ENCODE measurements at places on chromosomes 7 and 10.

GRCh38 chr7:95295397-95295796 is 28.9 kb downstream of the PON1 start:
- DNase-seq, result no peak

DNA sequence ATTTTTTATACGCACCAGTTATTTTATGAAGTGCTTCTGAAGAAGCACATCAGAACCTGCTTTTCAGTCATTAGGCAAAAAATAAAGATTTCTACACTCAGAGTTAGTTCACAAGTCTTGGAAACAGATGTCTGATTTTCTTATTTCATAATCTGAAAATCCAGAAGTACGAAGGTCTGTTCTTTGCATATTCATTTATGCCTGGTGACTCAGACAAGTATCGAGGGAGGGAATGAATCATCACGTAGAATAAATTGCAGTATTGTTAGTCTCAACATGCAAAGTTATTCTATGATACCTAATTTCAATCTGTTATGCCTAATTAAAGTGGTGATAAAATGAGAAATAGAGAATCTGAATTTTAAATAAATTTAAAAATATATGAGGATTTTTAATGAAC is 113.6 kb upstream of the SEM1 start:
- no peak for DNase-seq

DNA sequence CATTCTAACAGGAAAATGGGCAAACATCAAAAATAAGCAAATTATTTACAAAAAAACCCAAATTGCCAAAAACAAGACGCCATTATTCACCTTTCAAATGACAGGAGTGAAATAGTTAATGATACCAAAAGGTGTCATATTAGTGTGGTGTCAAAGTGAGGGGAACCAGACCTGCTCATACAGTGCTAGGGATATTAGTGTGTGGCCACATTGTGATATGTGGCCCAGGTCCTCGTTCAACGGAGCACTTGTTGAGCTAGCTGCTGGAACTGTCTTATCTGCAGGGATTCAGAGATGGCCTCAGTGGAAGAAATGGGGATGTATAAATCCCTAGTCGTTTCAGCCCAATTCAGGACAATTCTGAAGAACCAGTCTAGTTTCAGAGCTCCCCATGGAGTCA is 41.2 kb downstream of the GPR85 start:
- DNase-seq, result no peak

GRCh38 chr10:5511231-5511884 is 12.0 kb upstream of the CALML5 start:
- DNase-seq, result no peak

- no peak for DNase-seq
Measured at GRCh38 chr10:112340601-112341000, 33.3 kb upstream of the ACSL5 start.

DNA sequence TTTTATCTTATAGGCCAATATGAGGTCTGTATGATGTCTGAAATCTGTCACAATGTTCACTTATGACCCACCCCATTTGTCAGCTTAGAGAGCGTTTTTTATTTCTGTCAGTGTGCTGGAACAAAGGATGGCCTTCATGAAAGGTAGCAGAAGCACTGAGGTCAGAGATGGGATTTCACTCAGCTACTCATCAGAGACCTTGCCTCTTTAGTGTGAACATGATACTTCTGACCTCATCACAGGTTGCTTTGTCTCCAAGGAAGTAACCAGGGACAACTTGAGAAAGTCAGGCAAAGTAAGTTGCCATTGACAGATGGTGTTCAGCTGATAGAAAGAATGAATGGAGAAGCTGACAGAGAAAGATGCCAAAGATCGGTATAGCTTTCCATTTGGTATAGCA is 16.3 kb downstream of the YAE1 start:
- DNase-seq, result no peak

GRCh38 chr10:13707156-13707881 is 120.6 kb downstream of the PRPF18 start:
- DNase-seq, result no peak

- no peak for DNase-seq
Measured at GRCh38 chr10:6136215-6137201, 47.7 kb downstream of the RBM17 start.

- no peak for DNase-seq
Measured at GRCh38 chr7:44743750-44744149, 4.9 kb upstream of the ZMIZ2 start.

DNA sequence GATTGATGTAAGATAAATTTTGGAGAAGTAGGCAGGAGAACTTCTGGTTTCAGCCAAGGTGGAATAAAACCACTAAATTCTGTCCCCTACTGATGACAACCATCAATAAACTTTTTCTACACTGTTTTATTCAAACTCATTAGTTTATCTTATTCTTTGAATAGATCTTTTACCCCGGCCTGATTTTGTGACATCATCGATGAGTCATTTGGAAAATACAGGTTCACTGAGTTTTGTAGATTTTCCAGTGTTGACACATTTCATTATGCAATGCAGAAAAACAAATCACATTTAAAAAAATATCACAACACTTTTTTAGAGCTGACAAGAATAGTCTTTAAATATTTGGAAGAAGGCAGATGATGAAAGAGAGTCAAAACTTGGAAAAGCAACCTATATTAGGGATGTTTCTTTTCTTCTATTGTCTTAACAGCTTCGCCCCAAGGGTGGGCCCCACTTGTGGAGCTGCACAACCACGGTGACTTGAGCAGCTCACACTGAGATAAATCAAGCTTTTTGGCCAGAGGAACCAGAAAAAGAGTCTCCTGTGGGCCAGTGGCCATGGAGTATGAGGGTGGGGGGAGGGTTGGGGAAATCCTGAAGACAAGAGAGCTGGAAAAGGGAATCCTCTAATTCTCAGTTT is 112.8 kb downstream of the PTEN start:
- DNase-seq, result no peak

All from DMS79 (cell line).